ENCODE measurements at places on chromosomes 4 and X.

DNA sequence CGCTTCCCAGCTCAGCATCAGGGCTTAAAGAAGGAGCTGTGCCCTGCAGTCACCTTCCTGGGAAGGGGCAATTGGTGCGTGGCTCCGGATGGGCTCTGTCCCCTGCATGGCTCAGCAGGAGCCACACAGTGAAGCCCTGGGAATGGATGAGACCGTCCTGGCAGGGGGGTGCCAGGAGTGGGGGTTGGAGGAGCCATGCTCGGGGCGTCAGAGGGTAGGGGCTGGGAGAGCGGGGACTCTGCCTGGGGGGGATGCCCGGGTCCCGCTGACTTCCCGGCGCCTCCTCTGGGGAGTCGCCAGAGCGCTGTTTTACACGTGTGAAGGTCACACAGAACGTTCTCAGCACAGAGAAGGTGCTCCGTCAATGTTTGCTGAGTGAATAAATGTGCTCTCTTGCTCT, 184.1 kb downstream of the AFAP1 start:
- no peak for DNase-seq

DNA sequence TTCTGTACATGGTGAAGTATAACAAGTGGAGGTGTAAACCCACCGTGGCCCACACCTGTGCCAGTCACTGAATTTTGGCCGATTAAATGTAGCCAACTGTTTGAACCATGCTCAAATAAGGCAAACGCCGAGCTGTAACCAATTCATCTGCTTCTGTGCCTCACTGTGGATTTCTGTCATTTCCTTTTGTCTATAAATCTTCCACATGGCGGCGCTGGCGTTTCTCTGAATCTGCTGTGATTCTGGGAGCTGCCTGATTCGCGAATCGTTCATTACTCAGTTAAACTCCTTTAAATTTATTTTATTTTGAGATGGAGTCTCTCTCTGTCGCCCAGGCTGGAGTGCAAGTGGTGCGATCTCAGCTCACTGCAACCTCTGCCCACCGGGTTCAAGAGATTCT, 19.2 kb downstream of the SUPT20HL2 start:
- peak; percentile 73 for DNase-seq

- no peak for DNase-seq
These were observed 39.5 kb upstream of the RELL1 start for GRCh38 chr4:37725718-37726117.

GRCh38 chr4:184424993-184425758, 49.2 kb downstream of the IRF2 start:
- no peak for DNase-seq

DNA sequence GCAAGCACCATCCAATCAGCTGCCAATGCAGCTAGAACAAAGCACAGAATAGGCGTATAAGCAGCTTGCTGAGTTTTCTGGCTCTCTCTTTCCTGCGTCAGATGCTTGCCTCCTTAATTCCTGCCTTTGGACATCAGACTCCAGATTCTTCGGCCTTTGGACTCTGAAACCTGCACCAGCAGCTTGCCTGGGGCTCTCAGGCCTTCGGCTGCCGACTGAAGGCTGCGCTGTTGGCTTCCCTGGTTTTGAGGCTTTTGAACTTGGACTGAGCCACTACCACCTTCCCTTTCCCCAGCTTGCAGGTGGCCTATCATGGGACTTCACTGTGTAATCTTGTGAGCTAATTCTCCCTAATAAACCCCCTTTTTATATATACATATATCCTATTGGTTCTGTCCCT, 6.1 kb downstream of the TMEM192 start:
- no peak for DNase-seq

DNA sequence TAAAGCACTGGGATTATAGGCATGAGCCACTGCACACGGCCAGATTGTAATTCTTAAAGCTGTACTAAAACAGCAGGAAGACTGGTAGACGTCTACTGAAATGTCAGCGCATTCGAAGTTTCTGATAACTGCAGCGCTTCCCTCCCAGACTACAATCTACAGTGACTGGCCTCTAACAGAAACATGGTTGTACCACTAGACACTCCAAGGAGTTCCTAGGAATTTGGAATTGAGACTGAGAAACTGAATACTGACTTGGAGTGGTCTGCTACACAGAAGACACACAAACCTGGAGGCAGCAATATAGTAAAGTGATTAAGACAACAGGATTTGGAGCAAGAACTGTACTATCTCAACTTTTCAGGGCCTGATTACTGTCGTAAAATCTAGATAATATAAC, 937 bp downstream of the HELQ start:
- no peak for DNase-seq

DNA sequence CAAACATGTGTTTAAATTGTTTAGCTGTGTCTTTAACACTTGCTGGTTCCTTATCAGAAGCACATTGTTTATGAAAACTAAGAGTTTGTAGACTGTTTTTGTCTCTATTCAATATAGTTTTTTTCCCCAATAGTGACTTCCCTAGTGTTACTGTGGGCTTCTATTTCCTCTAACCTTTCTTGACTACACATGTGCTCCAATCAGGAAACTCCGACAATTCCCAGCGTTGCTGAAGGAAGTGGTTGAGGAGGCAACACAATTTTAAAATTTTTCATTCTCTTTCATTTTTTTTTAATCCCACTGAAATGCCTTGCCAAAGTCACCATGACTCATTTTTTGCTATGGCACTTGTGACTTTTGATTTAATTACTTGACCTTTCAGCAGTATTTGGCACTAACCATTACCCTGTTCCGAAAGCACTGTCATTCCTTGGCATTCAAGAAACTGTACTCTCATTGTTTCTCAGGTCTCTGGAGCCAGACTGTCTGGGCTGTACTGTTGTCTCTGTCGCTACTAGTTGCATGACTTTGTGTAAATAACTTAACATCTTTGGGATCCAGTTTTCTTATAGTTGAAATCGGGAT, 67.6 kb upstream of the FREM3 start:
- no peak for DNase-seq

- no peak for DNase-seq
These were observed 60.3 kb upstream of the DIPK2B start for GRCh38 chrX:45261005-45261404.

DNA sequence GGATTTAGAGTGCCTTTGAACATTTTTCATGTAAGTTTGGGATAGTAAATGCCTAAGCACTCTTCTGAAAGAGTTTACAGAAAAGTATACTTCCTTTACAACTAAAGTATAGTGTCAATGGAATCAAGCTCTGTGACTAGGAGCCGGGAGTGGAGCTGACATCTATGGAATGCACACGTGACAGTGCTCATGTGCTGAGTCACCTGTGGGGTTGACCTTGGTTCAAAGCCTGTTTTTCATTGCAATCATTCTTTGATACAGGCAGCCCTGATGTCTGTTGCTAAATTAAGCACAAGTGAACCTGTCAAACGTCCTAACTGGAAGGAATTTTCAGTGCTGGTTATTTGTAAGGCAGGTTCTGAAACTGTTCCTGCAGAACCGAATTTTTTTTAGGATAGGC, 82.5 kb downstream of the GPAT3 start:
- no peak for DNase-seq

- DNase-seq = no peak
These were observed 15.2 kb upstream of the HADH start for GRCh38 chr4:107974523-107974922.

DNA sequence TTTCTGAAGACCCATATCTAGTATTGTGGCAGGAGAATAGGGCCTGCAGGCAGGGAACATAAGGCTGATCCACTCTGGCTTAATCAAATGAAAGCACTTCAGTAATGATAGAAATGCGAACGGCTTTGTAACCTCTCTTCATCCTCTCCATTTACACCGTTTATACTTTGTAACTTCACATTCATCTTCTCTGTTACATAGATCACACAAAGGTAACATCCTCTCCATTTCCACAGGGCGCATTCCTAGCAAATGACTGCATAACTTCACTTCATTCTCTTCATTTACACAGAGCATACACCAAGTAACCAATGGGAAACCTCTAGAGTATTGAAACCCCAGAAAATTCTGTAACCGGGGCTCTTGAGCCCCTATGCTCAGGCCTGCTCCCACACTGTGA, 65.5 kb upstream of the SLC34A2 start:
- DNase-seq = no peak

DNA sequence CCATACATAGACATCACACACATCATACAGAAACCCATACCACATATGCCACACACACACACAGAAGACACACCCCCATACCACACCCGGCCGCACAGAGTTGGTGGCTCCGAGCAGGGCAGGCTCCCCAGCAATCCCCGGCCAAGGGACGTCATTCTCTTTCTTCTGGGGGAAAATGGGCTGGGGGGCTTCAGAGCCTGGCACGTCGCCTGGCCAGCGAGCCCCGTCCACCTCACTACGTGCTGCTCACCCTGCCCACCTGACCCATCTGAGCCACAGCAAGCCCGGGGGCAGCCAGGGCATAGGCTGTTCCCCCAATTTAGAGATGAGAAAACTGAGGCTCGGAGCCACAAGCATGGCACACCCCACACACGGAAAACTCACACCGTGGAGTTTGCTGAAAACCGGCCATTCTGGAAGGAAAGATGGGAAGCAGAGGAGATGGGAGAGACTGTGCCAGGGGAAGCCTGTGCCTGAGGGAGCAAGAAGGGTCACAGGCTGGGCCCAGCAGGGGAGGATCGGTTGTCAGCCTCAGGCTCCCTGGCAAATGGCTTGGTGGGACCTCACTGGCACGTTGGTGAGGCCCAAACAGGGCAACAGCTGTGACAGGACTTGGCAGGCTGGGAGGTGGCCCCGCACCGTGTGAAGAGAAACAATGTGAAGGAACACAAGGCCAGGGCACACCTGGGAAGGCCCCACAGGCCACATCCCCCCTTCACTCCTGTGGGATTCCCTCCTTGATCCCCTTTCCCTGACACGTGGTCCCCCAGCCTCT, 73.2 kb downstream of the JAKMIP1 start:
- DNase-seq = no peak

DNA sequence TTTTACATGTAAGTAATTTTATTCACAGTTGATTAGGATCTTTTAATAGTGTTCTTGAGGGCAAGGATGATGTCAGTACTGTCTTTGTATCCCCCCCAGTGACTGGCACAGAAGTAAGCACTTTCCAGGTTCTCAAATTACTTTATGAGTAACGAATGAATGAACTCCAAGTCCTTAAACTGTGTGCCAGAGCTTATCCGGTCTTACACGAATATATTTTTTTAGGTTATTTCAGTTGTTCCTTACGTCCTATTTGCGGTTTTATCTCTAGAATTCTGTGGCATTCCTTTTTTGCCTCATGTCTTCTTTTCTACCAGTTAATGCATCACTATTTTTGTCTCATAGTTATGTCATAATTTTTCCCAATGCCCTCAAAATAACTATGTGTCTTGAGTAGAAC, 106.9 kb upstream of the MID1IP1 start:
- no peak for DNase-seq

DNA sequence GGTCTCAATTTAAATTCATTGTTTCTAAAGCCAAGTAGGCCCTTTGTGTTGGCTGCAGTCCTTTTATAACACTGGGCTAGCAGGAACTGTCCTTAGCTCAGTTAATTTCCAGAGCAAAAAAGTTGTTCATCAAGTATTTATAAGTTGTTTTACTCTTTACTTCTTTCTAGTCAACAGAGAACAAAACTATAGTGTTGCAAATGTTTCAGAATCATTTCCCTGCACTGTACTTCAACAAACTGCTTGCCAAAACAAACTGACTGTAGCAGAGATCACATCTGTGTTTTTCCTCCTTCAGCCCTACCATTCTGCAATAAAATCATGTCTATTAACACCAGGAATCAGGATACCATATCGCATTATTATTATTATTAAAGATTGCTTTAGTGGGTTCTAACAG, 168.5 kb upstream of the SH3RF1 start:
- no peak for DNase-seq

DNA sequence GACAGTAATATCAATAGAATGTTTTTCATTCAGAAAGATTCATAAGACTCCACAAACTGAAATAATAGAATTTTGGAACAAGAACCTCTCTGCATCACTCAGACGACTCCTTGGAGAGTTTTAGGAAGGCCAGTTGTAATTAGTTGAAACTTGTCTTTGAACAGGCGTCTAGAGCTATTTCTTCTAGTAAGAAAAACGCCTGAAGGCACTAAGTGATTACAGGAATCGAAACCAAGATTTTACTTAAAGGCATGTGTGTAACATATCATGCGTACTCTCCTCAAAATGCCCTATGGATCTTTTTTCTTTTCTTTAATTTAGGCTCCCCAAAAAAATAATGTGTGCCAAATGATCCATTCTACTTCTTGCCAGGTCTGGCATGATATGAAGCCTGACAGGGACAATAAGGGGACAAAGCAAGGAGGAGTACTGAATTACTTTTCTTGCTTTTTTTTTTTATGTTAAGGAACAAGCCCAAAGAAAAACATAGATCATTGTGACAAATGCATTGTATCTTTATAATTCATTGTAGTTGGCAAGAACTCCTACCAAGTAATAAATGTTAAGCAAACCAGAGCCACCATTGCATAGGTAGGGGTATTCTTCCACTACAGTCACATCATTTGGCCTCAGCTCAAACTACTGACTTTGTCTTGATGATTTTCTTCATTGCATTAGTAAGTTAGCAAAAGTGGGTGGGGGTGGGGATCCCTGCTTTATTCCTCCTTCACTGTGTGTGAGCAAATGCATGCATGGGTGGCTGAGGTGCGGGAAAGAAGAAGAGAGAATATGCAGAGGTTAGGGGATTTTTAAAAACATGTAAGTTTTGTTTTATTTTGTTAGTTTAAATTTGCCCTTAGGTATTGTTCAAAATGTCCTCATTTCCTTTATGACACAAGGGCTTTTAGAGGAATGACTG, 79.9 kb upstream of the ATOH1 start:
- DNase-seq = no peak

GRCh38 chr4:8772499-8773123, 99.0 kb downstream of the HMX1 start:
- no peak for DNase-seq

GRCh38 chr4:156347412-156348075, 393.9 kb upstream of the CTSO start:
- DNase-seq = no peak
